CD4-positive, alpha-beta memory T cell (primary cell): ENCODE measurements at places on chromosomes 2 and 18. TPM values are rescaled to one million over a fixed set of nuclear protein-coding genes. Genes with fewer than 3 reads are reported as not detected.

DNA sequence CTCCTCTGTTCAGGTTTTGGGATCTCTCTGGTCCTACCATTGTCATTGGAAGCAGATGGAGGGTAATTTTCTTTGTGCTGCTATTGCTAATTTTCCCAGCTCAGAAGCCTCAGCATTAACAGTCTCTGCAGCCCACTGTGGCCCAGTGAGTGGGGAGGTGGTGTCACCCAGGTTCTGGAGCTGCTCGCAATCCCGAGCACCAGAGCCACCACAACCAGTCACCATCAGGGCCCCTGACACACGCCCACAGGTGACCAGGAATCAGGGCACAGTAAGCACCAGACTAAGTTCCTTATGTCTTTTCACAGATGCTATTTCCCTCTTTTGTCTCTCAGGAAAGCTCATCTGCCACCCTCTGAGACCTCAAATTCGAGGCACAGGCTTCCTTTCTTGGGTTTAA is 87.9 kb downstream of the SEPTIN10 start:
- DNase-seq: no peak

- DNase-seq: no peak
Observed at GRCh38 chr2:79432731-79433146, 80.1 kb upstream of the CTNNA2 start.

Gene FBLN7
- total RNA-seq: 34.3 TPM

Gene LYG1
- total RNA-seq: 2.5 TPM

GRCh38 chr2:156181208-156181607 is 151.3 kb downstream of the NR4A2 start:
- DNase-seq: no peak

- DNase-seq: no peak
Observed at GRCh38 chr18:48391868-48392267, 17.3 kb downstream of the ZBTB7C start.

DNA sequence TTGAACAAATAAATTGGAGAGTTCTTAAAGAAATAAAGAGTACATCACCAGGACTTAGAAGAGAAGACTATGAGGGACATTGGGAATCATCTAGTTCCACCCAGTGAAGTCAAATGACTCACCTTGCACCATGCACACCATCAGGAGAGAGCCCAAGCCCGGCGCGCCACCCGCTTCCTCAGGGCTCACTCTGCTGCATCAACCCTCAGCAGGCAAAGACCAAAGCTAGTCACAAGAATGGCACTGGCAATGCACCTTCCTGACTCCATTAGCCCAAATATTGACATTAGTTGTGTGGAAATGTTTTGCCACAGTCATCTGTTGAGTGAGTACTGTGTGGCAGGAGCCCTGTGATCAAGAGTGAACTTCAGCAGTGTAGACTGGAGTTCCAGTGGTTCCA is 7.1 kb upstream of the LYPD6B start:
- no peak for DNase-seq

- no peak for DNase-seq
Observed at GRCh38 chr2:144339048-144339447, 180.9 kb downstream of the ZEB2 start.

DNA sequence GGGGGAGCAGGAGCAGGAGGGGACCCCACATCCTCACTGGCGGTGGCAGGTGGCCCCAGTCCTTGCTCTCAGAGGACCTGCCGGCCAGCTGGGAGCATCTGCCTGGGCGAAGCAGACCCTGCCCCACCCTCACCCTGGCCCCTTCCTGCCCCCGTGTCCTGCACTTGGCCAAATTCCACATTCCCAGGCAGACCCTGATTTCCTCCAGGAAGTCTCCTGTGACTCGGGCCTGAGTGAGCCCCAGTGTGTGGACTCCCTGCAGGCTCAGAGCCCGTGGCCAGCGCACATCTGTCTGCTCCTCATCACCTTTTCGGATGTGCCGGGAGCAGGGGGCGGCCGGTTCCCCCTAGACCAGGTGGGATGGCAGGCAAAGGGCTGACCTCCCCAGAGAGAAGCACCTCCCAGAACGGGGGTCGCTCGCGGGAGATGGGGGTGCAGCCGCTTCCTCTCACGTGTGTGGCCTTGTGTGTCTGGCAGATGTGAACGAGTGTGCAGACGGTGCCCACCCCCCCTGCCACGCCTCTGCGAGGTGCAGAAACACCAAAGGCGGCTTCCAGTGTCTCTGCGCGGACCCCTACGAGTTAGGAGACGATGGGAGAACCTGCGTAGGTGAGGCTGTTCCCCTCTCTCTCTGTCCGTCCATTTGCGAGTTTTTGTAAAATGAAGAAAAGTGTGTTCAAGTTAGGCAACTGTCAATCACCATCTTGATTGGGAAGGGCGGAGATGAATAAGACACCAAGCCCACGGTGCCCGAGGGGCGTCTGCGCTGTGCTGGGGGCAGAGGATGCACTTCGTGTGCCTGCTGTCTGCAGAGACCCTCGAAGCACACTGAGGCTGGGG is 90.4 kb downstream of the TPO start:
- DNase-seq: no peak
